ENCODE measurements at places on chromosomes 12 and 14. TPM values are rescaled to one million over a fixed set of nuclear protein-coding genes. Genes with fewer than 3 reads are reported as not detected.

The FOXG1 gene
- total RNA-seq = 0.17 TPM

The P2RX7 gene
- not detected for total RNA-seq

The TPPP2 gene
- not detected for total RNA-seq

The SERPINA5 gene
- 0.33 TPM for total RNA-seq

The TAS2R20 gene
- 0.07 TPM for total RNA-seq

The SPIC gene
- not detected for total RNA-seq

The CLEC1B gene
- total RNA-seq = not detected

The BICD1 gene
- 18.6 TPM for total RNA-seq

The PUS1 gene
- total RNA-seq = 84.1 TPM

The TAS2R43 gene
- not detected for total RNA-seq

The HIGD1C gene
- total RNA-seq = not detected

The TMEM63C gene
- total RNA-seq = 1.0 TPM

The EGLN3 gene
- 4.5 TPM for total RNA-seq

Measured in A549 treated with RU486 at 1 μM for 4 hours (cell line).